ENCODE measurements at places on chromosomes 7 and 10. TPM values are rescaled to one million over a fixed set of nuclear protein-coding genes. Genes with fewer than 3 reads are reported as not detected.

The ZMIZ2 gene
- 2.9 TPM for total RNA-seq

The ELOVL3 gene
- 0.09 TPM for total RNA-seq

The PDCD11 gene
- total RNA-seq = 38.4 TPM

The CUTC gene
- 18.3 TPM for total RNA-seq

The TWIST1 gene
- total RNA-seq = 33.2 TPM

The MCM7 gene
- total RNA-seq = 97.7 TPM

Data from fibroblast of the aortic adventitia (primary cell).